Renal cortex interstitium (tissue), 15 donors: ENCODE measurements at places on chromosomes 5 and 9. TPM values are rescaled to one million over a fixed set of nuclear protein-coding genes. Genes with fewer than 3 reads are reported as not detected.

- DNase-seq: no peak
Observed at GRCh38 chr5:138685193-138685745, 68.0 kb upstream of the CTNNA1 start.

- no peak for DNase-seq
Observed at GRCh38 chr5:118883362-118883761, 105.0 kb downstream of the DTWD2 start.

DNA sequence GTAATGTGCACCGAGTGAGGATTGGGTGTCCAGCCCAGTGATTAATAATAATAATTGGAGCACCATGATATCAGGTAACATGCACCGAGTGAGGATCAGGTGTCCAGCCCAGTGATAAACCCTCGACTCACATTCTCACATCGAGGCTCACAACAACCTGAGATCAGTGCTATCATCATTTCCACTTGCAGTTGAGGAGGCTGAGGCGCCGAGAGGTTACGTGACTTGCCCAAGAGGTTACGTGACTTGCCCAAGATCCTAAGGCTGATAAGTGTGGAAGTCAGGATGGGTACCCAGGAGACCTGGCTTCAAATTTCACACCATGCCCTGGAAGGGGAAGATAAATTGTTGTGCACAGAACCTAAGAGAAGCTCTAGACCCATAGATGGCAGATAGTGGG, 189.4 kb downstream of the MED10 start:
- DNase-seq: no peak

DNA sequence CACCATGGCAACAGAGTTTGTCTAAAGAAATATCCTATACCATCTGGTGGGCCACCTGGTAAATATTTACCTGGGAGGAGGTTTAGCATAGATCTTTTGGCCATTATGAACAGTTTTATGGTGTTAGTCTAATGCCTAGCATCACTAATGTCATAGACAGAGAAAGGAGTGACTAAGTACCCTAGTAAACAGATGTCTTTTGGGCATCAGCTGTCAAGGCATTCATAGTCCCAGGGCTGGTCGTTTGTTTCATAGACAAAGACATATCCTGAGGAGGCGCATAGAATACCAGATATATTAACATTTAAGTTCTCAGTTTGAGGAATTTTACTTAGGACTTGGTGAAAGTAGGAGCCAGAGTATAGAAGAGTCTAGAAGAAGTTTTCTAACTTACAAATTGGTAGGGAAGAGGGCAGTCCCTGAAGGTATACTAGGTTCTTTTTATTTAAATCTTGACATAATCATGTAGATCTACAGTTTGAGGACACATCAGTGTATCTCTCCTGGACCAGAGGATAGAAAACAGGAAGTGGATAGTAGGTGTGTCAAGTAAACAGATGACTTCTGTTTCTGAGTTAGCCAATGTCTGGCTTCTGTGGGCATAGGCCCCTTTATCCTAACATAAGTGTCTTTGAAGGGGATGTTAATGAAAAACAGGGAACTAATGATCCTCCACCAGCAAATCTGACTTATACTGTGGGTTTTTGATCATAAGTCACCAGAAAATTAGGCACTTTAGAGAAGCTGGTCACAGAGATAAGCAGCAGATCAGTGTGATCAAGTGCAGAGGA, 105.0 kb upstream of the PRSS3 start:
- no peak for DNase-seq

- no peak for DNase-seq
Observed at GRCh38 chr9:38054653-38055052, 14.4 kb downstream of the SHB start.

GRCh38 chr9:3444016-3444415, 81.8 kb downstream of the RFX3 start:
- DNase-seq: no peak

DNA sequence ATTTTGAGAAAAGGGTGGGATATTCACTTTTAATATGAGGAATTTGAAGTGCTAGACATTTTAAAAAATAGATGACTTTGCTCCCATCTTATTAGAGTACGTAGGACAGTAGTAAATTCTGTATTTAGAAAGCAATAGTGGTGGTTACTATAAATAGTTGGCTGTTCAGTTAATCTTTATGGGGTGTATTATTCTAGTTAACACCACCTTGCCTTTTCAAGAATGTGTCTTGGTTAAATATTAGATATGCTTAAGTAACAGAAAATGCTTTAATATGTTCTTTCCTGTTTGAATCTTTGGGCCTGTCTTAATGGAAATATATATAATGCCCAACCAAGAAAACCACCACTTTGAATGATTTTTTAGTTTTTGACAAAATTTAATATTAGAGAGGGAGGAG, 608.7 kb upstream of the FAM174A start:
- no peak for DNase-seq

DNA sequence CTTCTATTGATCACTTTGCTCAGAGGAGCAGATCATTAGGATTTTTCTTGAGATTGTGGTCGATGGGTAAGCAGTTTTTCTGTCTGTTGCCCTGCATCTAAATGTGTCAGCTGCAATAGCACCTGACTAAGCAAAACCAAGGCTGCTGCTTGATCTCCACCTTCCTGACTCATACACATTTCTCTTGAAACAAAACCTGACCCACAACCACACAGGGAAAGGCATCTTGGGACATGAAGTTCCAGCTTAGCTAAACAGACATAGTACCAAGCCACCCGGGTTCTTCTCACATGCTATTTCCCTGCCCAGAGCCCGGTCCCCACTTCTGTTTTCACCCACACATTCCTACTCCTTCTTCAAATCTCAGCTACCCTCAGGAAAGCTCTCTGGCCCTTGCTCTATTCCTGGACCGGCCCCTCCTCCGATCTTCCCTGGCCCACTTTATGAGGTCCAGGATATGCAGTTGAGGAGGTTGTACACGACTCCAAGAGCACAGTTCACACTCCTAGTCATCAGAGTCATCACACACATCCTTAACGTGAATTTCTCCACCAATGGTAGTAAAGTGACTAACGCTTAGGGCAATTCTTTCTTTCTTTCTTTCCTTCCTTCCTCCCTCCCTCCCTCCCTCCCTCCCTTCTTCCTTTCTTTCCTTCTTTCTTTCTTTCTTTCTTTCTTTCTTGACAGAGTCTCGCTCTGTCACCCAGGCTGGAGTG, 16.0 kb upstream of the ZBTB43 start:
- no peak for DNase-seq

- no peak for DNase-seq
Observed at GRCh38 chr9:34983209-34983608, 6.3 kb upstream of the DNAJB5 start.

GRCh38 chr9:28301281-28301680, 728.0 kb upstream of the C9orf72 start:
- DNase-seq: no peak

DNA sequence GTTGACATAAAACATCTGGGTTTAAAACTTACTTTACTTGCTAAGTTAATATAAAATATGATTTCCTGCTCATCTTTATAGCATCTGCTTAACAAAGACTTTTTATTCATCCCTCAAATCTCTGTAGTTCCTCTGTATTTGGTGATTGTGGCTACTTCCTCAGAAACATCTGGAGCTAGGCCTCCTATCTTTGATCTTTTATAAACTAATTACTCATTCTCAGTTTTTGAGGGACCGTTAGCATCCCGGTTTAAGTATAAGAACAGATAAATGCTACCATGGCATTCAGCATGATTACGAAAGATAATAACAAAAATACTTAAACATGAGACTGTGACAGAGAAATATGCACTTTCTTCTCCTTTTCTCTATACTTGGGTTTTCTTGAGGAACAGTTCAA, 85.3 kb downstream of the SLC38A9 start:
- no peak for DNase-seq

DNA sequence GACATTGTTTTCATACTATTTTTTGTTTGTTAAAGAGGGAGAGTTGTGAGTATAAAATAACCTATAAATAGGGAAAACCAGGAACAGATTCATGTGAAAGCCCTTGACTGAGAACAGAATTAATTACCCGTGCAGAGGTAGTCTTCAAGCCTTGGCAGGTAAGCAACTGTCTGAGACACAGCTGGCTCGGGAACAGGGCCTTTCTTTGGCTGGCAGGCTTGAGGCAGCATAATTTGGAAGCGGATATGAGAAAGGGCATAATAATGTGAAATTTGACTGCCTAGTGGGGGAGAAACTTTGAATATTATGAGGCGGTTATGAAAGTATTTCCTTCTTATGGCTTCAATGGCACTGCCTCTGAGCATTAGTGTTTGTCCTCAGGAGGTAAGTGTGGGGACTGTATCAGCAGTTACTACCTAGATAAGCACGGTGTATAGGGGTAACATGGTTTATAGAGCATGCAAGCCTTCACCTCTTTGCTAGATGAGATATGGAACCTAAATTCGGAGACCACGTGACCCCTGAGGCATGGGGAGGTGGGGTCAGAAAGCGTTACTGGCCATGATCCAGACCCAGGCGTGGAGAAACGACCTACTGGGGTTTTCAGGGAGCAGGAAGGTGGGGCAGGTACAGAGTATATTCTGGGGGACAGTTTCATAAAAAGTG, 210.2 kb upstream of the GAS1 start:
- DNase-seq: no peak

DNA sequence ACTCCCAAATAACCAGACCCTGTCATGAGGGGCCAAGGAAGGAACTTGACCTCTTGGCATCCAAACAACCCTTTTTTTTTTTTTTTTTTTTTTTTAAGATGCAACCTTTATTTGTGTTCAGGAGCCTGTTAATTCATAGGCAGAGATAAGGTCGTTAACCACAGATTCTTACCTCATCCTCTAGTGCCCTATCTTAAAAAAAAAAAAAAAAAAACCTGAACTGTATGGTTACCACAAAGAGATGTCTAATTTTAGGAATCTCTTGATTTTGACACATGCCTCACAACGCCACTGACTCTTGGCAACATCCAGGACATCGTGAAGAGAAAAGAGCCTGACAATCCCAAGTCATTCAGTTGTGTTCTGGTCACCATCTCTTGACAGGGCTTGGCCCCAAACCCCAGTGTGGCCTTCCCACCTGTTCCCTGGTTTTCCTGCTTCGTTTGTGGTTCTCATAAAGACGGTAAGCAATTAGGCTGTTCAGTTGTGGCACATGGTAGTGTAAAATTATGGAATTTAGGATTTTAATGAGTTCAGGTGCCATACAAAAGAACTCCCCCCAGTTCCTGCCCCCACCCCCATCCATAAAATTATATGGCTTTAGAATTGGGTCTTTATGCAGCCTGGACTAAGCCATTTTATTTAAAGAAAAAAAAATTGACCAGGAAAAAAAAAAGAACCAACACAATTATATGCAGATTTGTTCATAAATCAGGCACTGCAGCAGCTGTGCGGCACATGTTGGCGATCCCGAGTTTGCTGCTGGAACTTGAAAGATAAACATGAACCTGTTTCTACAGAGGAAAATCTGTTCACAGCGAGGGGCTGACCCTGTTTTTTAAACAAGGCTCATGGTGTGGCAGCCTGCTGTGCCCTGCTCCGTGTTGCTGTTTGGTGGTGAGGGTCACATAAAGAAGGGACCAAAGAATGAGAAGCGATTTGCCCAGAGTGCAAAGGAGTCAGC, 267.8 kb upstream of the CLINT1 start:
- DNase-seq: no peak

DNA sequence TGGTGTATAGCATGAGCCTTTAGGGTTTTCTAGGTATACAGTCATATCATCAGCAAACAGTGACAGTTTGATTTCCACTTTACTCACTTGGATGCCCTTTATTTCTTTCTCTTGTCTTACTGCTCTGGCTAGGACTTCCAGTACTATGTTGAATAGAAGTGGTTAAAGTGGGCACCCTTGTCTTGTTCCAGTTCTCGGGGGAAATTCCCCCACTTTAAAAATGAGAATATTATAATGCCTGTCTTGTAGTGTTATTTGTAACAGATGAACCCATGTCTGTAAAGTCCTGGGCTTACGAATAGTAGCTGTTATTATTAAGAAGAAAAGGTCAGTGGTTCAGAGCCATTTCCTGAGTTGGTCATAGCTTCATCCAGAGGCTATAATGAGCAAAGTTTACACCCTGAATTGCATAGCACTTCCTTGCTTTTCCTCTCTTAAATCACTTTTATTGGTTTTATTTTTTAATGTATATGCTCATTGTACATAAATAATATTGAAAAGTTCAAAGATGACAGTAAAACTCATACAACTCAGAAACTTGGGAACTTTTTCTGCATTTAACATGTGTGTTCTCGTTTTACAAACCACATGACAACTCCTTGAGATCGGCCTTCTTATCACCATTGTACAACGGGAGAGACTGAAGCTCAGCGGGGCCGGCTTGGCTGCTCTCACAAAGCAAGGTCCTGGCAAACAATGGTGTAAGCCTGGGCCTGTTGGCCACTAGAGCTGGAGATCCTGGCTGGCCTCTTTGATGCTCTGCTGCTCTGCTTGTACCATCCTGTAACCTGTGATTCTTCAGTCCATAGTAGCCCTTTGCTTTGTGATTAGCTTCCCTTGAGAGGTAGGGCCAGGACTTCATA, 85.2 kb downstream of the CYFIP2 start:
- DNase-seq: no peak

- no peak for DNase-seq
Observed at GRCh38 chr5:73497497-73498056, 665 bp upstream of the BTF3 start.

GRCh38 chr5:151812757-151813309, 41.1 kb downstream of the G3BP1 start:
- DNase-seq: no peak

DNA sequence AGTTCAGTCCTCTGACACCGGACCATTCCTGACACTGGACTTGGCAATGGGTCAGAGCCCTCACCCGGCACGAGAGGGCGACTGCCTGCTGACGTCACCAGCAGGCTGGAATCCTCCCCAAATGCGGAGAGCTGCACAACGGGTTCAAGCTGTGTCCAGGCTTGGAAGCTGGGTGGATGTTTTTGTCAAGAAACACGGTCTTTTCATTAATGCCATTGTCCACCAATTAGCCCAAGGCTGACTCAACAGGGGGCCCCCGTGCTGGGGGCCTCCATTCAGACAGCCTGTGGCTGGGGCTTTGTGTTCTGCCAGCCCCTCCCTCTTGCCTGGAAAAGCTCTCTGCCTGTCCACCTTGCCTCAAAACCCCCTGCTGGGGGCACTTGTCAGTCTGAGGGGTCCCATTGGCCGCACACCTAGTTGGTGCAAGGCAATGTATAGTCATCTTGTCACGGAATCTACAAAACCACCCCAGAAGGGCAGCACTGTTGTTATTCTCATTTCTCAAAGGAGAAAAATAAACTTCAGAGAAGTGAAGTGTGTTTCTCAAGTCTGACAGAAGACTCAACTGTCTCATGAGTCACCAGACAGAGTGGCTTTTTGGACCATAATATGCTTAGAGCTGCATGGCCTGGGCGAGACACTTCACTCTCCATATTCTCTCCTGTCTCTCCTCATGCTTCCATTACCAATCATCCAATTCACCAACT, 24.6 kb downstream of the NDUFA8 start:
- DNase-seq: no peak

The SPINK4 gene
- polyA plus RNA-seq: not detected

The CAVIN4 gene
- 3.7 TPM for polyA plus RNA-seq

The HAVCR1 gene
- polyA plus RNA-seq: 7.0 TPM

The EGFLAM gene
- polyA plus RNA-seq: 7.2 TPM

The TMED9 gene
- 180 TPM for polyA plus RNA-seq

The CNTFR gene
- polyA plus RNA-seq: 49.5 TPM

The ANKRD34B gene
- polyA plus RNA-seq: 0.30 TPM

The JAKMIP2 gene
- 5.8 TPM for polyA plus RNA-seq
